ENCODE measurements at places on chromosomes 1 and 21.
A peak's percentile ranks its signal among the peaks of the same experiment; 100 is the strongest.

DNA sequence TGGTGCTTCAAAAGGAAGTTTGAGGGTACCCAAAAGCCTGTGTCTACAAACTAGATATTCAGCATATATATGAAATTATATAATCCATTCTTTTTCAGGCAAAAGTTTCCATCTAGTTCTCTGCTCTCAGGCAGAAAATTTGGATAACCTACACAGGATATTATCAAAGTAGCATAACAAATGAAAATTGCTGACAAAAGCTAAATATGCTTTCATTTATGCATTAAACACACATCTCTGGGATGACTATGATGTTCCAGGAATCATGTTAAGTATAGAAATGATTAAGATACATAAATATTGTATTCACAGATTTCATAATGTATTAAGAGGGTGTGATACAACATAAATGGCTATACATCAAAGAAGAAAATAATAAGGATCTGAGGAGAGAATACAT lies 92.8 kb downstream of the LRRC53 start:
- DNase-seq, result no peak

DNA sequence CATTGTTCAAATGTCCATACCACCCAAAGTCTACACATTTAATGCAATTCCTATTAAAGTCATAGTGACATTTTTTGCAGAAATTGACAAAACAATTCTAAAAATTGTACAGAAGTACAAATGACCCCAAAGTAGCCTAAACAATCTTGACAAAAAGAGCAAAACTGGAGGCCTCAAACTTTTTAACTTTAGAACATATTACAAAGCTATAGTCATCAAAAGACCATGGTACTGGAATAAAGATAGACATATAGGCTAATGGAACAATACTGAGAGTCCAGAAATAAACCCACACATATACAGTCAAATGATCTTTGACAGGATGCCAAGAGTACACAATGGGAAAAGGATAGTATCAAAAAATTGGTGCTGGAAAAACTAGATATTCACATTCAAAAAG lies 213.2 kb upstream of the SAMSN1 start:
- no peak for DNase-seq

GRCh38 chr1:2320006-2320405 lies 71.3 kb downstream of the MORN1 start:
- no peak for DNase-seq

GRCh38 chr21:39675993-39676661 lies 63.4 kb downstream of the B3GALT5 start:
- peak; percentile 46 for DNase-seq

DNA sequence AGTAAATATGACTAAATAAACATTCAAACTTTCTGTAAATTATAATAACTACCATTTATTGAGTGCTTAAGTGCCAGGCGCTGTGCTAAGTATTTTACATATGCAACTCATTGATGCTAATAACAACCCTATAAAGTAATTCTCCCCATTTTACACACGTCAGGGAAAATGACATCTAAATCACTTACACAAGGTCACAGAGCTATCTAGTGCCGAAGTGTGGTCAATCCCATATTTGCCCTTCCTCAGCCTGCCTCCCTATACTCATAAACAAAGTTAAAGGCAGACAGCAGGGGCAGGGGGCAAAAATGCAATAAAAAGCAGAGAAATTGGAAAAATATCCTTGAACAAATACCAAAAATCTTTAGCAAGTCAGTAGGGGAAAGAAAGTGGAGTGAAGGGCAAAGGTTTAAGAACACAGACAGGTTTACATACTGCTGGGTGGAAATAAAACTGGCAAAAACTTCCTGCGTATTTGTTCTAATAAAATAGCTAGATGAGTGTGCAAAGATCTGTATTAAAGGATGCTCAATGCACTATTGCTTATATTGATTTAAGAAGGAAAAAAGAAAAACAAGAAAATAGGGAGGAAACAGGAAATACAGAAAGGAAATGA lies 72.8 kb downstream of the WDR64 start:
- DNase-seq, result no peak

DNA sequence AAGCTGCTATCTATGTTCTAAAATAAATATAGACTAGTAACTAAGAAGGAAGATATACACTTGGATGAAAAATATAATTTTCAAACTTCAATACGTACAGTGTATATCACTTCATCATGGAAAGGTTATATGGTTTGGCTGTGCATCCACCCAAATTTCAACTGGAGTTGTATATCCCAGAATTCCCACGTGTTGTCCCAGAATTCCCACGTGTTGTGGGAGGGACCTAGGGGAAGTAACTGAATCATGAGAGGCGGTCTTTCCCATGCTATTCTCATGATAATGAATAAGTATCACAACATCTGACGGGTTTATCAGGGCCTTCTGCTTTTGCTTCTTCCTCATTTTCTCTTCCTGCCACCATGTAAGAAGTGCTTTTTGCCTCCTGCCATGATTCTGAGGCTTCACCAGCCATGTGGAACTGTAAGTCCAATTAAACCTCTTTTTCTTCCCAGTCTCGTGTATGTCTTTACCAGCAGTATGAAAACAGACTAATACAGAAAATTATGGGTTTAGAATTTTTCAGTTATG lies 10.7 kb downstream of the NEGR1 start:
- DNase-seq, result no peak

DNA sequence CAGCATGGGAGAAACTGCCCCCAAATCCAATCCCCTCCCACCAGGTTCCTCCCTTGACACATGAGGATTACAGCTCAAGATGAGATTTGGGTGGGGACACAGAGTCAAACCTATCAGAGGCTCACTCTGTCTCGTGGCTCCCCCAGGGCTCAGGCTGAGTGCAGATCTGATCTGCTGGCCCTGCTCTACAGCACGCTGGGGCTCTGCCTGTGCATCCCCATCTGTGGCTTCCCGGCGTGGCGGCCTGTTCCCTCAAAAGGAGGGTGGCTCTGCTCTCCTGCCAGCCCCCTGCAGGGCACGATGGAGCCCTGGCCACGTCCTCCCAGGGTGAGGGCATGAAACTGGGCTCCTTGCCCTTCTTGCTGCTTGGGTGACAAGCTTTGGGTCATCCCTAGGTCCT lies 19.8 kb upstream of the SMYD3 start:
- DNase-seq, result no peak

GRCh38 chr21:39097981-39098380 lies 85.3 kb downstream of the PSMG1 start:
- DNase-seq, result no peak

DNA sequence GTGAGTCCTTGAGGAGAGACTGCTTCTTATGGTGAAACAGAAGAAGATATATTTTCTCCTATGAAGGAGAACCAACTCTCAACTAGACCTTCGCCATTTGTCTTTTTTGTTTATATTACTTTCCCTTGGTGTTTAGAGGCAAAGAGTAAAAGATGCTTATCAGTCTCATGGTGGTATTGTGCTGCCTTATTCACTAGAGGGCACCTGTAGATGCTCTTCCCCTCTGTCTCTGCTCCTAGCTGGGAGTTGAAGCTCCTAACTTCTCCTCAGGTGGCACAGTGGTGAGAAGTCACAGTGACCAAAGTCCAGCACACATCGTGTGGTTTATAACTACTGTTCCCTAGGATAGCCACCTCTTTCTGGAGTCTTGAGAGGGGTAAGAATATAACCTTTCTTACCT lies 1359.6 kb downstream of the PLA2G4A start:
- DNase-seq, result no peak

DNA sequence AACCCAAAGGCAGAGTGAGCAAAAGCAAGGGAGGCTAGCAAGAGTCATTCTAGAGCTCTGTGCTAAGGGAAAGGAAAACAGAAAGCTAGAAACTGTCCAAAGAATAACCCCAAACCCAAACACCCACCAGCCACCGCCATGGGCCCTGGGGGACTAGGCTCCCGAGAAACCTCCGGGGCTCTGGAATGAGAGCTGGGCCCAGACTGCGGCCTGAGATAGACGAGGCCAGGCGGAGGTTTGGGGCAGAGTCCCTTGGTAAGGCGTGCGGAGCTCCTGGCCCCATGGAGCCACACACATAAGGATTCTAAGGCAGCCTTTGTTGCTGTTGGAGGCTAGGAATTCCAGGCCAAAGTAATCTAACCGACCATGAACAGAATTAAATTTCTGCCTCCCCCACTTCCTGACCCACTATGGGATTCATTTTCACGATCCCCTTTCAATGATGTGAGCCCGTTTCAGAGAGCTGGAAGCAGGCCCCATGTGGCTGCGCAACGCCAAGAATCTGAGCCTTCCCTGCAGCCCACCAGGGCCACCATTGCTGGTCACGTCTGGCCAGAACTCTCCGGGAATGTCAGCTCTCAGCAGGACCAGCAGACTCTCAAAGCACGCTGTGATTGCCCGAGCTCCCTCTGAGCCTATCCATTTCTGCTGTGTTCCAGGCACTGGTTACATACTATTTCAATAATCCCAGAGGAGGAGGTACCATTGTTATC lies 145.0 kb downstream of the TRABD2B start:
- DNase-seq, result no peak

- DNase-seq, result peak; percentile 58
These were observed 217.3 kb downstream of the PTPRU start for GRCh38 chr1:29453502-29454240.

DNA sequence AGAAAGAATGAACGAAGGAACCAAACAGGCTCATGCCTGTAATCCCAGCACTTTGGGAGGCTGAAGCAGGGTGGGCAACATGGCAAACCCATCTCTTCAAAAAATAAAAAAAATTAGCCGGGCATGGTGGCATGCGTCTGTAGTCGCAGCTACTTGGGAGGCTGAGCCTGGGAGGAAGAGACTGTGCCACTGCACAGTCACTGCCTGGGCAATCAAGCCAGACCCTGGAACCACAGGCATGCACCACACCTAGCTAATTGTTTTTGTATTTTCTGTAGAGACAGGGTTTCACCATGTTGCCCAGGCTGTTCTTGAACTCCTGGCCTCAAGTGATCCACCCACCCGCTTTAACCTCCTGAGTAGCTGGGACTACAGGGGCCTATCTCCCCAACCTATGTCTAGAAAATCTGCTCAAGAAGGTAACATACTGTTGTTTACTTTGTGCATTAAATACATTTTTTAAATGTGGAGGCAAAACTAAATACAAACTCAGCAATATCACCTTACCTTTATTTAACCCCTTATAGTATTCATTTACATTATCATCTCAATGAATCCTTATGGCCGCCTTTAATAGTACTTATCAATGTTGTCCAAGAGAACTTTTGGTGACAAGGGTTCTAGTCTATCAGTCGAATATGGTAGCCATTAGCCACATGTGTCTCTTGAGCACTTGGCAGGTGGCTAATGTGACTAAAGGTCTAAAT lies 2.7 kb downstream of the KHDC4 start:
- DNase-seq, result peak; percentile 53

GRCh38 chr1:203475012-203475981 lies at the start of gene PRELP:
PRELP (plus strand) TSS chr1:203475806; CDS start chr1:203483185, 7,379 bp downstream.
- peak; percentile 28 for DNase-seq

DNA sequence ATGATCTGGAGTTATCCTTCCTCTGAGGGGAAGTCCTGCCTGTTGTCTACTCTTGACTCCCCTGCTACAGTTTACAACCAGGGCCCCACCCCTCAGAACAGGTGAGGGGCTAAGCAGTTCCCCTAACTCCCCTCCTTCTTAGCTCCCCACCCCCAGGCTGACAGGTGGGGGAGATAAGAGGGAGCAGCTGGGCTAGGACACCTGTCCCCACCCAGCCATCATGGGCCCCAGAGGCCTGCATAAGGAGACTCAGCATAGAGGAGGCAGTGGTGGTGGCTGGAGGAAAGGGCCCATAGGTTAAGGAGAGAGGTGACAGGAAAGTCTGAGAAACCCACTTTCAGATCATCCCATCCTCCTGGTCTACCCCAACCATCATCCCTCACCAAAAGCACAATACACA lies 6.8 kb downstream of the MEF2D start:
- no peak for DNase-seq

DNA sequence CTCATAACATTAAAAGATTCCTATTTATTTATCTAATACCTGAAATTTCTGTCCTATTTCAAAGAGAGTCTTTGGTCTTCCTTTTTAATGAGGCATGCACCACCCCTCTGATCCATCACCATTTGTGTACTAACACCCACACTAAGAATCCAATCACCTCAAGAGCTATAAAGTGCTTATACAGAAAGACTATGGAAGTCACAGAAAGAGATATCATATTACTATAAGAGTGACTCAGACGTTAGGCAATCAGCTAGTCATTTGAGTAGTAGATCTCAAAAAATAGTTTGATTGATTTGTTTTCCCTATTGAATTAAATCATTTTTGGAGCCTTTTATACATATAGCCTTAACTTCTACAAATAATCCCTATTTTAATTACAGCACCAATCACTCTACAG lies 46.1 kb downstream of the NME7 start:
- DNase-seq, result peak; percentile 45

DNA sequence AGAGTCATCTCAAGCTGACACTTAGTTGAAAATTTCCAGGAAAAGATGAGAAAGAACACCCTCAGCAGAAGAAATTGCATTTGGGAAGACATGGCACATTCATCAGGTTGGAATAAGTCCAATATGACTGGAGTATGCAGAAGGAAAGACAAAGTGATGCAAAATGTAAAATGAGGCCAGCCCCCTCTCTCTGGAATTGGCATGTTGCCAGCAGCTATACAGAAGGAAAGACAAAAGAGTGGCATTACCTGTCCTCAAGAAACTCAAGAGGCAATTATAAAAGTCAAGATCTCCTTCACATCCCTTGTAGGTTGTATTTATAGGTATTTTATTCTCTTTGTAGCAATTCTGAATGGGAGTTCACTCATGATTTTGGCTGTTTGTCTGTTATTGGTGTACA lies 426.3 kb downstream of the AGBL4 start:
- DNase-seq, result no peak

DNA sequence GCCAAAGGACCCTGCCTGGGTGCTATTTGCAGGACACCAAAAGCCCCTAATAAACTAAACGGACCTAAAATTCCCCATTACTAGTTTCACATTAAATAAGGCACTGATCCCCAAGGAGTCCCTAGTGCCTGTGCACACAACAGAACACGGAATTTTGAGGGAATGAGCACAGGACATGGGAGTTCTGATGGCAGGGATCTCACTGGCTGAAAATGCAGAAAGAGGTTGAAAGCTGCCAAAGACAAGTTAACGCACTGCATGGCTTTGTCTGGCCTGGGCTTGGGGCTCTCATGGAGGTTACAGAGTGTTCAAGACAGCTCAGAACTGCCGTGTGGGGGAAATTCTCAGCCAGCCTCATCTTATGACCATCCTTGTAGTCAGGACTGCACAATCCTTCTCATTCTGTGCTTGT lies 15.6 kb upstream of the ATP1B1 start:
- no peak for DNase-seq

DNA sequence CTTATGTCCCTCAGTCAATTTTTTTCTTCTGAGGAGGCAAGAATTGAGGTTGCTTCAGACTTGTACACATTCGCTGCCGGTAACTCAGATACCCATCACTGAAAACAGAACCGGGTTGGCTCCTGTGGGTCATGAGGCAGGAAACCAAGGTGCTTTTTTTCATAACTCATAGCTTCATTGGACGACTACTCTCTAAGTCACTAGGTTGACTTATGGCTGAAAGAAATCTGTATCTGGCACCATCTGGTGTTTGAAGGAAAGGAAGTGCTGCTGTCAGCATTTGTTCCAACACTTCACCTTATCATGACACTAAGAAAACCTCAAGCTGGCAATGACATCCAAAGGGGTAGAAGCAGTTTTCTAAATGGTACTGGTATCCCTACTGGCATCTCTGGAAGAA lies 82.3 kb downstream of the TBX19 start:
- peak; percentile 32 for DNase-seq

- peak; percentile 26 for DNase-seq
These were observed 42.0 kb upstream of the UBE2U start for GRCh38 chr1:64161357-64161941.

Data from RPMI7951 (cell line).